M059J (cell line): ENCODE measurements at places on chromosomes 2 and 18. TPM values are rescaled to one million over a fixed set of nuclear protein-coding genes. Genes with fewer than 3 reads are reported as not detected.

The TXNL4A gene
- total RNA-seq = 96.0 and 135 TPM in 2 replicates

The MC2R gene
- total RNA-seq = not detected in 2 replicates

The RTP5 gene
- total RNA-seq = not detected in 2 replicates

The GALNT3 gene
- 0.59 and 1.9 TPM in 2 replicates for total RNA-seq

The CDH2 gene
- total RNA-seq = 70.9 and 104 TPM in 2 replicates

The PSMA8 gene
- total RNA-seq = 0.15 TPM in 1 of 2 replicates, not detected in the other

The RGPD3 gene
- 0.02 and 0.05 TPM in 2 replicates for total RNA-seq

The MRPL19 gene
- total RNA-seq = 51.0 and 71.6 TPM in 2 replicates

The FOXI3 gene
- total RNA-seq = not detected in 2 replicates

The MYO3B gene
- total RNA-seq = not detected in 2 replicates

The DNER gene
- total RNA-seq = 13.9 and 21.5 TPM in 2 replicates

The PPP4R3B gene
- 21.2 and 34.0 TPM in 2 replicates for total RNA-seq

The LDLRAD4 gene
- 1.4 and 1.9 TPM in 2 replicates for total RNA-seq

The RNU2-63P gene
- not detected in 2 replicates for total RNA-seq

The TSPYL6 gene
- not detected in 2 replicates for total RNA-seq

The DYSF gene
- 0.27 and 0.81 TPM in 2 replicates for total RNA-seq

The FBXO11 gene
- total RNA-seq = 14.9 and 28.3 TPM in 2 replicates

The CASP10 gene
- 6.4 and 7.9 TPM in 2 replicates for total RNA-seq

The SLC38A11 gene
- 0.44 and 0.62 TPM in 2 replicates for total RNA-seq

The TSGA10 gene
- total RNA-seq = 0.71 and 4.8 TPM in 2 replicates

The DNAJC5G gene
- total RNA-seq = not detected in 2 replicates

The GPR55 gene
- total RNA-seq = 0.79 TPM in 1 of 2 replicates, not detected in the other

The TRIM43 gene
- not detected in 2 replicates for total RNA-seq

The INHA gene
- 0.12 and 0.20 TPM in 2 replicates for total RNA-seq

The ARHGAP15 gene
- total RNA-seq = not detected in 2 replicates

The ARHGAP28 gene
- 0.05 and 0.37 TPM in 2 replicates for total RNA-seq

The SFTPB gene
- total RNA-seq = not detected in 2 replicates

The AMER3 gene
- total RNA-seq = not detected in 2 replicates

The UGT1A10 gene
- total RNA-seq = not detected in 2 replicates

The ZNF512 gene
- total RNA-seq = 22.7 and 23.3 TPM in 2 replicates

The TUBB6 gene
- 207 and 350 TPM in 2 replicates for total RNA-seq

The TMEFF2 gene
- total RNA-seq = 0.12 and 0.34 TPM in 2 replicates

The ABCB11 gene
- 0.02 TPM in 2 replicates for total RNA-seq

The ABHD1 gene
- 0.12 TPM in 1 of 2 replicates, not detected in the other for total RNA-seq

The CAPN14 gene
- 0.30 and 1.0 TPM in 2 replicates for total RNA-seq

The GATA6 gene
- 4.1 and 4.6 TPM in 2 replicates for total RNA-seq

The CDK5R2 gene
- total RNA-seq = 0.05 TPM in 1 of 2 replicates, not detected in the other

The ALKAL2 gene
- total RNA-seq = not detected in 2 replicates

The RUFY4 gene
- total RNA-seq = not detected in 2 replicates
